ENCODE measurements at places on chromosomes 12 and 14.

GRCh38 chr12:77062846-77063461 is 2.4 kb downstream of the E2F7 start:
- no peak for DNase-seq

DNA sequence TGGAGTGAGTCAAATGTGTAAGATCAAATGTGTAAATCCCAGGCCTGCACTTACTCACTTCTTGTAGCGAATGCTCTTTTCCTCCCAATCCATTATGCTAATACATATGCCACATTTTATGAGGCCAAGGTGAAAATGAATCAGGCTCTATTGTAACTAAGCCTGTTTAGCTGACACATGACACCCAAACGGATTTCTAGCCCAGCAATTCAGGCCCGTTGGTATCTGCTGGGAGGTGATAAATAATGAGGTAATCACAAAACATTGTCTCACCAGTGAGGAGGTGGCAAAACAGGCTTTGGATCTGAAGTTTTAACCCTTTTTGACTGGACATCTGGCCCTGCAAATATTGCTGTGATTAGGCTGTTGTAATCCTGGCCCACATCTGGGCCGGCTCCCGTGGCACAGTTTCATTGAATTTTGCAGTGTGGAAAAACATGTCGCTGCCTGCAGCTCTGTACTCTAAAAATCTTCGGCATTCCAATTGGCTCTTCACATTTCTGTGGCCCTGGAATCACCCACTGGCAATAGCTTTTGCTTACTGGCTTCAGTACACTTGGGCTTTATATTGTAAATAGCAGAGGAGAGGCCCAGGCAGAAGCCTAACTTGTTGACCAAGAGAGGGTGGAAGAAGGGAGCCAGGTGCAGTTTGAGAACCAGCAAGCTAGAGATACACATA is 106.1 kb downstream of the PAX9 start:
- DNase-seq, result no peak

DNA sequence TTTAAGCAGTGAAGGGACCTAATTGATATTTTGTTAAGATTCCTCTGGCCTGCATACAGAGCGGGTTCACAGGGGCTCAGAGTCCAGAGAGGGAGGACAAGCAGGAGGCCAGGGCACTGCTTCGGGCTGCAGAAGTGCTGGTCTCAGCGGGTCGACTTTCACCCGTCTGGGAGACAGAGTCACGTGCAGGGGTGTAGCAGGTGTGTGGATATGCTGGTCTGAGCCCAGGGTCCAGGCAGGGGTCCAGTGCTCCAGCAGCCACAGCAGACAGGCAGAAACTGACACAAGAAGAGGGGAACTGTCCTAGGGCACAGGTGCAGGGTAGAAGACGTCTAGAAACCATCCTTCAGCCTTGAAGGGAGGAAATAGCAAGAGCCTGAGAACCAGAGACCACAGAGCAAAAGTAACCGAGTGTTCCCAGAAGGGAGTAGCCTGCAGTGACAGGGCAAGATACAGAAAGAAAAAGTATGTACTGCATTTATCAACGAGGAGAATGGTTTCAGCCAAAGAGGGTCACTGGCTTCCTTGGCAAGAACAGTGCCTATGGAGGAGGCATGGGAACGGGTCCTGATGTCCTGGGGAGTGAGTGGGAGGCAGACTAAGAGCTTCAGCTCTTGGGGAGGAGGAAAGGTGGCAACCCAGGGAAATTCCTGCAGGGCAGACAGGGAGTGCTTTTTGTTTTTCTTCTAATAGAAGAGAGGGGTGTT is 28.7 kb downstream of the FBXO21 start:
- DNase-seq, result no peak

DNA sequence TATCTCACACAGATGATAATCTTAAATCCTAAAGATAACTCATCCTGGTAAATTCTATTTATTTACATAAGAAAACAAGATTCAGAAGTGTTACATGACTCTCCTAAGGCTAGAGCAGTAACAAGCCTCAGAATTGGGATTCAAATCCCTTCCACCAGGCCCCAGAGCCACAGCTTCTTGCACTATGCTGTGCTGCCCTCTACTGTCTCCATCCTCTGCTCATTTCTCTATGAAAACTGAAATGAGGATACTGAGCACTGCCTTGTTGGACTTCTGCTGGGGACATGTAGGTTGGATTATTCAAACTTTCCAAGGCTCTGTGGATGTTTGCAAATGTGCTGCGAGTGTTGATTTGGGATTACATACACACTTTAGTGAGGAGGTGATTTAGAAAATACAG is 23.5 kb upstream of the C12orf50 start:
- no peak for DNase-seq

- DNase-seq, result peak; percentile 77
Observed at GRCh38 chr12:49903700-49904423, at the start of gene FAIM2. TSS of gene FAIM2 (minus strand) at chr12:49903900. CDS start at chr12:49903792, 108 bp downstream.

- no peak for DNase-seq
Observed at GRCh38 chr12:103809154-103809553, 31.9 kb downstream of the NT5DC3 start.

DNA sequence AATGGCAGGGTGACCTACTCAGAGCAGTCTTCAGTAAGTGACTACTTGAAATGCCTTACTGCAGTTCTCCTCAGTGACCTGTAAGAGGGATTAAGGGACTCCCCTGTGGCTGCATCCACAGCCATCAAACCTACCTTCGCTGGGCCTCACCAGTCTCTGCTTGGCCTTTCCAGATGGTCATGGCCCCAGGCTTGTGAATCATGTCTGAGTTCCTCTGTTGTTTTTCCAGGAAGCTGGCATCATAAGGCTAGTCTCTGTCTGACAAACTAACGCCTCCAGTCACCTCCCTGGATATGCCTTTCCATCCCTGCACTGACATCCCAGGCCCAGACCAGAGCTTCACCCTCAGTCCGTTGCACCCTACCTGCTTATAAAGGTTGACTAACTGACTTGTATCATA is 14.0 kb downstream of the RNASE2 start:
- no peak for DNase-seq

GRCh38 chr12:6382982-6383381 is 980 bp upstream of the LTBR start:
- DNase-seq, result no peak

DNA sequence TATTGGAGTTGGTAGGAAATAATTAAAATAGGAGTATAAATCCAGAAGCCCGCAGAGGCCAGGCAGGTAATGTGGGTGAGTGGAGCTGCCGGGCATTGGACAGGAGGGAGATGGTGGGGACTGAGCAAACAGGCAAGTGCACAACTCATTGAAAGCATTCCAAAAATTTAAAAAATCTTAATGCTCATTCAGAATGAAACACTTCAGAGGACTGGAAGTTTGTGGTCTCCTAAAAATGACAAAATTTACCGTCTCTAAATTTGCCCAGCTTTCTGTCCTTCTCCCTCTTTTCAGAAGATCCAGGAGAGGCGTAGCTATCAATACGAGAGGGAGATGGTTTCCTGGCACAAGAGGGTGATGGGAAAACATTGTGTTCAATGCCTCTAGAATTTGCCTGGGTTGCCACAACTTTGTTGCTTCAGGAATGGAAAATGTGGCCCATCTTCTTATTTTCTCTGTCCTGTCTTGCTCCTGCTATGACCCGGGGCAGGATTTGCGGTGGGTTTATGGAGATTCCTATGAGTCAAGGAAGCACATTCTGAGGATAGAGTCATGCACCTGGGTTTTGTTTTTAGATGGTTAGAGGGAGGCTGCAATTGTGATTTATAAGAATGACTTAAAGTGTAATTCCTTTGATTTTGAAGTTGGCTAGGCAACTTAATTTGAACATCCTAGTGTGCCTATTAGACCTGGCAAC is 72.2 kb downstream of the BORCS5 start:
- DNase-seq, result no peak

DNA sequence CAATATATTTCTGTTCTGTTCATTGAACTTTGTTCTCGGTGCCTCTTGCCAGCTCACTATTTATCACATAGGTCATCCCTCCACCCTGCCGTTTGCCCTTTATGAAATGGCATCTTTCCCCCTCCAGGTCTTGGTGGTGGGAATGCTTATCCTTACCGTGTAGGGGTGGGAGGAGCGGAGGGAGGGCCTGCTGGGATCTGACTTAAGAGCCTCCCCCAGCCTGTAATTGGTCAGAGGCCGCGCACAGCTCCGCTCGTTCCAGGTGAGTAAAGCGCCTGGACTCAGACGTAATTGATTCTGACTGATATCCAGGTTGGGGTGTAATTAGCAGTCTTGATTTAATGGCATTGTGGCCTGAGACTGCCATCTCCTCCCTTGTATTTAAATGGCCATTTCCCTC is 185.3 kb downstream of the TSPAN9 start:
- DNase-seq, result no peak

DNA sequence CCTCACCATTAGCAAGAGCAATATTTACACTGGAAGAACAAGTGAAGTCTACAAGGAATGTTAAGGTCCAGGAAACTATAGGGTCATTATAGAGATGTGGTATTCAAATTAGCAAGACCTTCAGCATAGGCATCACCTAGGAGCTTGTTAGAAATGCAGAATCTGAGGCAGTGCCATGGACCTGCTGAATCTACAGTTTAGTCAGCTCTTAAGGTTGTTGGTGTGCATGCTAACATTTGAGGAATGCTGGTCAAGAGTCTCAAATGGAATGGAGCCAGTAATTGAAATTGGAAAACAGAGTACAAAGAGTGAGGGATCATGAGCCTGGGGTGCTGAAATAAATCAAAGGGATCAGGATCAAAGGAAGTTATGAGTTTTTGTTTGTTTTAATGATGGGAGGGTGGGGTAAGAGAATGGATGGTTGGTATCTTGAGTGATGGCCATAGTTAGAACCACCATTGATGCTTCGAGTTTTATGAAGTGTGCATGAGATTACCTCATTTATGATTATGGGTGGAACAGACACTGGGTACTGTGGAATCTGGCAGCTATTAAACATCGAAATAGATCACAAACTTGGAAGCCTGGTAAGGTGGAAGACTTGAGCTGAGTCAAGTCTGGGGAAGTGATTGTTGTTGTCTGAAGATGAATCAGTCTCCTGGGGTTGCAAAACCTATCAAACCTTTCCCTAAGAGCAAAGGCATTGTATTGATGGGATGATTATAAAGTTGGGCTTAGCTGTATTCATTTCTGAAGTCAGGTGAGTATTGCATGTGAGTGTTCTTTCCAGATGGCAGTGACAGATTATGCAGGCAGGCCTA is 323.3 kb upstream of the E2F7 start:
- no peak for DNase-seq

DNA sequence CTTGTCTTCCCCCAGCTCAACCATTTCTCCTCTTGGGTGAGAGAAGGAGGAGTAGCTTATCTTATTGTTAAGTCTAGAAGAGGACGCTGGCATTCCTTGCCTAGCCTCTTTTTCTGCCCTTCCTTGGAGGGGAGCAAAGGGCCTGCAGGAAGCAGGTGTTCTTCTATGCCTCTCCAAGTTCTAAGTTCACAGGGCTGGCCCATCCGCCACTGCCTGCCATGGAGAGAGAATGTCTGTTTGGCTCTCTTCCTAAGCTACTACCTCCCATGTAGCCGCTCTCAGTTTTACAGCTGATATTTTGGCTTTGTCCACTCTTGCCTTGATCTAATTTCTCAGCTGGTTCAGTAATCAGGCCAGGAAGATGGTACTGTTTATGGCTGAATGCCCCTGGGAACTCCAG is 201.2 kb downstream of the NTF3 start:
- DNase-seq, result no peak

DNA sequence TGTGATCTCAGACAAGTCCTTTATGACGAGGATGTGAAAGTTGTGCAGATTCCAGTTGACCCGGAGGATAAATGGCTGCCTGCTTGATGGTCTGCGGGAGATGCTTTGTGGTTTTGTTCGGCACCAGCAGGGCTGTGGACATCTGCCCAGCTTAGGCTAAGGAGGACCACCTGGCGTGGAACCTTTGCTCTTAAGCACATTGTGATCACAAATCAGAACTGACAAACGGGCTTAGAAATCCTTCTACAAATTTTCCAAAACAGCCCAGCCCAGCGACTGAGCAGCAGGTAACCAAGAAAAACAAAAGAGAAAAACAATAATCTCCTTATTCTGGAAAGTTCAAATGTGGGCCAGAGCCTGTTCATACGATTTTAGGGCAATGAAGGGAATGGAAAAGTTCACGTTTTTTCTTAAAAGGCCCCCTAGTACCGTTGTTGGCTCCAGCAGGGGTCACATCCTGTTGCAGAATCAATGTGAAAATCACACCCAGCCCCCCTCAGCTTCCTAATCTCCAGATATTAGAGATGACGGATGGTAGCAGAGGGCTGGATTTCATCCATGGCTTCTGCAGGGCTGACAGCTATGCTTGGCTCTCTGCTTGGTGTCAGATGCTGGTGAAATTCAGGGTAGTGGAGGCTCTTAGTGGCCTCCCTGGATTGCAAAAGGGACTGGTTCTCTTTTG is 81.1 kb upstream of the RFLNA start:
- DNase-seq, result no peak

DNA sequence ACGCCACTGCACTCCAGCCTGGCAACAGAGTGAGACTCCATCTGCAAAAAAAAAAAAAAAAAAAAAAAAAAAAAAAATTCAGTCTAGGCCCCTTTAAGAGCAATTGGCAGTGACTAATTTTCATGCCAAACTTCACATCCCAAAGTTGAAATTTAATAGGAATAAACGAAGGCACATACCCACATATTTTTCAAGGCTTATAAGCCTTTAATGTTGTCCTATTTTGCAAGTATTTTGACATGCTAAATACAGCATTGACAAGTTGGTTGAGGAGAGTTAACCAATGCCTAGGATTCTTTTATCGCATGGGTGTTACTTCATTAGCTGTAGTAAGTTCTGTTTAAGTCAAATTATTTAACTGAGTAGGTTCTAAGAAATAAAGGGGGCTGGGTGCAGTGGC is 23.5 kb upstream of the HIP1R start:
- DNase-seq, result no peak

DNA sequence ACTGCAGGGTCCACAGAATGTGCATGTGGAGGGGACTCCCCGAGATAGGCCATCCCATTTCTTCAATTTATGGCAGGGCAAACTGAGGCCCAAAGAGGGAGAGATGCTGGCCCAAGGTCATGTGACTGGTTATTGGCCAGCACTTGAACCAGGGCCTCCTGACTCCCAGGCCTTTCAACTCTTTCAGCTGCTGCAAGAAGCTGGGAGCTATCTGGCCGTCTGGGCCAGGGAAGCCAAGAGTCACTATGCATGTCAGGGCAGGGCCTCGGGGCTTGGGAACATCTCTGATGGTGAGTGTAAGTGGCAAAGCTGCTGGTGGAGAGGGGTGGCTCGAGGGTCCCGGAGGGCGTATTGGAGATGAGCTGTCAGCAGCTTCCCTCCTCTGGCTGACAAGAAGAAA is 9.5 kb upstream of the LTBP2 start:
- DNase-seq, result no peak

Measured in fibroblast of skin of left biceps (primary cell).